A549 treated with RU486 at 1 μM for 4 hours (cell line): ENCODE measurements at places on chromosomes 11 and 22. TPM values are rescaled to one million over a fixed set of nuclear protein-coding genes. Genes with fewer than 3 reads are reported as not detected.

SLC22A8 gene
- not detected in 5 replicates for total RNA-seq

TSSK2 gene
- not detected in 5 replicates for total RNA-seq

CRYAB gene
- total RNA-seq: 5.7 to 13.0 TPM (median 7.1 TPM) in 5 replicates

DERL3 gene
- total RNA-seq: 0.36 to 1.3 TPM (median 0.61 TPM) in 5 replicates

APOL4 gene
- total RNA-seq: not detected in 5 replicates

TOMT gene
- not detected in 5 replicates for total RNA-seq

CCDC15 gene
- 0.39 to 0.71 TPM (median 0.55 TPM) in 5 replicates for total RNA-seq

OR4D9 gene
- total RNA-seq: not detected in 5 replicates

SAA4 gene
- total RNA-seq: not detected in 5 replicates

RFPL1 gene
- not detected in 5 replicates for total RNA-seq

CCDC116 gene
- 0.06 to 0.12 TPM (median 0.10 TPM) in 3 of 5 replicates, not detected in the others for total RNA-seq

SLC17A6 gene
- total RNA-seq: not detected in 5 replicates

UNC93B1 gene
- total RNA-seq: 57.3 to 88.2 TPM (median 74.8 TPM) in 5 replicates

NDUFV1 gene
- 131 to 152 TPM (median 143 TPM) in 5 replicates for total RNA-seq

CCDC73 gene
- not detected in 5 replicates for total RNA-seq

ARFGAP2 gene
- 25.2 to 32.3 TPM (median 26.7 TPM) in 5 replicates for total RNA-seq

APOC3 gene
- total RNA-seq: not detected in 5 replicates

CFAP68 gene
- 30.1 to 34.3 TPM (median 32.2 TPM) in 5 replicates for total RNA-seq

CBX7 gene
- total RNA-seq: 0.58 to 1.6 TPM (median 1.1 TPM) in 5 replicates

PHETA2 gene
- not detected in 5 replicates for total RNA-seq
